ENCODE measurements at places on chromosomes 1 and 21.

GRCh38 chr1:59742526-59742925 is 72.2 kb upstream of the HOOK1 start:
- no peak for DNase-seq

DNA sequence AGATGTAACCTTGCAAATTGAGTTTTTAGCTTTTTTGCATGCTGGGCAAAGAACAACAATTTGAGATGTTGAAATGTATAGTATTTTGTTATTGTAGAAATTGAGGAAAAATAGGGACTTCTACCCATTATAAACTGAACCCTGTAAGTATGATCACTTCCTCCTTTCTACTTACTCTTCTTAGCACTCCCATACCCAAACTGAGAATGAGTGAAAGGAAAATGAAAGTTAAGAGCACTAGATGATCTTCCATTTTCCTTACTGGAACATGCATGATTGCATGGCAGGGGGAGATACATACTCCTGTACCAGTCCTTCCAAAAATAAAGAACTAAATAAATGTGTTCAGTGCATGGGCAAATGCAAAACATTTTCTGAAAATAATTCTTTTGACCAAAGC is 107.4 kb upstream of the KIAA1614 start:
- no peak for DNase-seq

GRCh38 chr1:179327196-179327595 is 33.6 kb downstream of the SOAT1 start:
- no peak for DNase-seq

DNA sequence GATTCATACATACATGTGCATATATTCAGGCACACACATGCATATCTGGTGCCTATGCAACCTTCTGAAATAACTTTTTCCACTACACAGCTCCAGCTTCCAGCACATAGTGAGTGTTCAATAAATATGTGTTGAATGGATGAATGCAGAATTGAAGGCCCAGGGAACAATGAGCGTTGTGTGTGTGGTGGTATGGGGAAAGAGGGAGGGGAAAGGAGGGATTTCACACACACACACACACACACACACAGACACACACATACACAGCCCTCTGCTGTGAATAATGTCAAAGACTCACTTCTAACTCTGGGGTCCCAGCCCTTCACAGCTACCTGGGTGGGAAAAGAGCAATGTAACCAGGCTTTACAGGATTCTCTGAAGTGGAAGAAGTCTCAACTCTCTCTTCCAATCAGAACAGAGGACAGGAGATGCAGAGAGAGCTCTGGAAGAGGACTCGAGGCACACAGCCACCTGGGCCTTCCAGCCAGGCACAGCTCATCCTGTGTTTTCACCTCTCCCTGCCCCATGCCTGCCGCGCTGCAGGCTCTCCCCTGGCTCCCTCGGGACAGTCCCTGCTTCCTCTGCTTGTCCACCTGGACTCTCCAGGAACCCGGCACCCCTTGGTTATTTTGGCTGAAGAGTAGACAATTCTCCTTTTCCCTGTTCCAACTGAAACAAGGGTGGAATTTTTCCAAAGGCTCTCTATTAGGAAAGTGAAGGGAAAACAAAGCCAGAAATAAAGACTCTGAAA is 5.4 kb upstream of the IGSF8 start:
- no peak for DNase-seq

GRCh38 chr1:61531716-61532115 is 193.2 kb downstream of the TM2D1 start:
- DNase-seq: no peak

GRCh38 chr1:37661401-37661800 is 26.7 kb upstream of the RSPO1 start:
- DNase-seq: no peak

DNA sequence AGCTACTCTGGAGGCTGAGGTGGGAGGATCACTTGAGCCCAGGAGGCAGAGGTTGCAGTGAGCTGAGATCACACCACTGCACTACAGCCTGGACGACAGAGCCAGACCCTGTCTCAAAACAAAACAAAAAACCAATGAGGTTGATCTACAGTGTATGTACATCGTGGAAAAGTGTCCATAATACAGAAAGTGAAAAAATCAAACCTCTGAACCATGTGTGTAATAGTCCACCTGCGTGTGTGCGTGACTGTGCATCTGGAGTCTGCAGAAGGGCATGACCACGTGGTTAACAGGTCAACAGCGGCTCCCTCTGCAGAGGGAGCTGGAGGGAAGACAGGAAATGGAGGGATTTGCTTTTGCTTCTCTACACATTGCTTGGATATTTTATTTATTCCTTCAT is 32.4 kb upstream of the ENO1 start:
- no peak for DNase-seq

DNA sequence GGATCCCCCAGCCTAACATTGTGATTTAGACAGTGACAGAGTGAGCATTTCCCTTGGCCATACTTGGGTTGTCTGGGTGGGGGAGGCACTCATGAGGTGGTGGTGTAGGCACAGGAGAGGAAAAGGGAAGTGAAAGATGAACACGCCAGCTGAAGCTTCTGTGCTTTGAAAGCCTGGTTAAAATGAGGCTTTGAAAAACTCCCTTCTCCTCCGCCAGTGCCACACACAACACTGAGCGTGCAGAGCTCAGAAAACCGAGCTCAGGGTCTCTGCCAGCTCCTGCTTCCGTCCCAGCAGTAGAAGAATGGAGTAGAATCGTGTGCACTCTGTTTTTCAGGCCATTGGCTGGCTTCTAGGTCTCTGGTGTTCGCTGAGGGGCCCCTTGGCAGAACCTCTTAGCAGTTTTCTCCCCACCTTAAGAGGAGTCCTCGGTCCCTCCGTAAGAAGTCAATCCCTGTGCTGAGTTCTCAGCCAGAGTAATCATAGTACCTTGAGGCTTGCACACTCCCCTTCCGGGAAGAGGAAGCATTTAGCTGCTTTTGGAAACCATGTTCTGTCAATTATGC is 12.9 kb downstream of the PLEKHM2 start:
- DNase-seq: no peak

DNA sequence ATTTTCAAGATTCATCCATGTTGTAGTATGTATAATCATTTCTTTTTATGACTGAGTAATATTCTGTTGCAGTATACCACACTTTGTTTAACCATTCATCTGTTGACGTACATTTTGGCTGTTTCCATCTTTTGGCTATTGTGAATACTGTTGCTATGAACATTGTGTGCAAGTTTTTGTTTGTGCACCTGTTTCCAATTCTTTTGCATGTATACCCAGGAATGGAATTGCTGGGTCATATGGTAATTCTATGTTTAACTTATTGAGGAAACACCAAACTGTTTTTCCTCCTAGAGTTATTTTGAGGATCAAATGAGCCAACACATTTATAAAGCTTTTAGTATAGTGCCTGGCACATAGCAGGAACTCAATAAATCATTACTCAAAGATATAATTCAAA is 49.2 kb upstream of the MAN1A2 start:
- no peak for DNase-seq

- DNase-seq: no peak
Measured at GRCh38 chr1:7343882-7344281, 427.2 kb upstream of the VAMP3 start.

DNA sequence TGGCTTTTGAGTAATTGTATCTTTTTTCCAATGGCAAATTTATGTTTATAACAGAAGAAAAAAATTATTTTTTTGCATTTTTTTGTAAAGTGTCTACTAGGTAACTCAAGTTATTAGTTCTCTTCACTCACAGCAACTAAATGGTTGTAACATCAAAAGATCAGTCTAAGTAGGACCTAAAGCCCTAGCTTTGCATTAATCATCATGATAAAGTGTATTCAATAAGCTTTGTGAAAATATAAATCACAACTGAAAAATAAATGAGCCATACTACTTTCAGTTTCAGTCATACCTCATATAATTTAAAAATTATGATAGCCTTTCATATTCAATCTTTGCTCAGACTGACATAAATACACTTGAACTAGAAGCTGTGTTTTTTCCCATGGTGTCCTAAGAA is 6.9 kb downstream of the TAF5L start:
- no peak for DNase-seq

- no peak for DNase-seq
Measured at GRCh38 chr1:158830904-158831507, at the start of gene MNDA. Gene MNDA (plus strand): TSS chr1:158831351. CDS start chr1:158842154, 10,803 bp downstream.

GRCh38 chr1:60924964-60925798 is 157.2 kb upstream of the NFIA start:
- DNase-seq: no peak

- no peak for DNase-seq
Measured at GRCh38 chr1:197526736-197527371, 248.4 kb downstream of the DENND1B start.

Data from T follicular helper cell (primary cell).